ENCODE measurements at places on chromosomes 7 and 10.

DNA sequence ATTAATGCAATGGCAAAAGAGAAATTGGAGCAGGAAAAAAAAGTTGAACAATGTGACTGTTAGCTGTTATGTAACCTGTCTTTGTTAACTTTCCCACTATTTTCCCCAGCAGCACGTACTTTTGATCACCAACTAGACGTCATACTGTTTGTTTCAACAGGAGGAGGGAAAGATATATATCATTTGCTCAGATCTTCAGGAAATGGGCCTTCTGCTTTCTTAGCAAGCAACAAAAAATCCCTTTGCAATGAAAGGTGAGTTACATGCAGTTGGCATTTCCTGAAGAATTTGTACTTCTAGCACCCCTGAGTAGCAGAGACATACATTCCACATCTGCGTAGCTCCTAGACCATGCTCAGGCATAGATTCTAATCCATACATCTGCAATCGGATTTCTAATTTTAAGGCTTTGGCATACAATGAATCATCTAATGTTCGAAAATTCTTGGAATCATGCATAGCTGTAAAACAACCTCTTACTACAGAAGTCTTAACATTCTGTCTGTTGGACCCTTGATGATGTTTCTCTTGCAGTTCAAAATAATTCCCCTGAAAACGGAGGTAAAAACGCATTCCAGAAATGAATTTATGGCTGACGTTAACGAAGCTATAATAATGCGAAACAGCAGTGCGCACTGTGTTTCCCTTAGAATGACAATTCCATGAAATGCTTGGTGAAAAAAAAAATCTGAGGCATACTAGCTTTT lies 286.9 kb upstream of the MGMT start:
- DNase-seq = no peak

DNA sequence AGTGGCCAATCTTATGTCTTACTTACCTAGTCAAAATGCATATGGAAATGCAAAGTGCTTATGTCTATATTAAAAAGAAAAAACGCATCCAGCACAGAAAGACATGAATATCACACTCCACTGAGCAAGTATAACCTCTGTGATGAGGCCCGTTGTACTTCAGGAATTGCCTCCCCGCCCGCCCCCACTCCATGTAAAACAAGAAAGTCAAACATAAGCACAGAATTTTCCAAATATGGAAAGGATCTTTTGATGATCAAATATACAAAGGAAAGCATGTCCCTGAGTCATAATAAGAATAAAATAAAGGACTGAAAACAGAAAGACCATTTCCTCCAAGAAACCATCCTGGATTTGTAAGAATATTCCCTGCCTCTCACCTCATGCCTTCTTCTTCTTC lies 229.1 kb downstream of the BAMBI start:
- DNase-seq = no peak

DNA sequence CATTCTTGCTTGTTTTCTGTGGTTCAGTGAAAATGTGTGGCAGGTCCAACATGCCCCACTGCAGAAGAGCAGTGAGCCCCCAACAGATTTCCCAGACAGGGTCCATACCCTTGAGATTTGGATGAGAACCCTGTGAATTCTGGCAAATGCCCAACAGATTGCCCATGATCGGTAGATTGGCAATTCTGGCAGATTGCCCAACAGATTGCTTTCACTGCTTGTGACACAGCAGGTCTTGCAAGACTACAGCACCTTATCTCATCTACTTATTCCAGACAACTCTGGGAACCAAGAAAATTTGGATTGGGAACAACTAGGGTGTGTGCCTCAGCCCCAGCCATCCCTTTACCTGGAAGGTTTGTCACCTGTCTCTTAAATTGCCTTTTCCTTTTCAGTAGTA lies 143.7 kb upstream of the COL1A2 start:
- no peak for DNase-seq

- DNase-seq = no peak
Observed at GRCh38 chr7:158266817-158267741, 320.5 kb downstream of the PTPRN2 start.

GRCh38 chr10:103849880-103850571 lies 5.3 kb downstream of the SH3PXD2A start:
- DNase-seq = no peak

DNA sequence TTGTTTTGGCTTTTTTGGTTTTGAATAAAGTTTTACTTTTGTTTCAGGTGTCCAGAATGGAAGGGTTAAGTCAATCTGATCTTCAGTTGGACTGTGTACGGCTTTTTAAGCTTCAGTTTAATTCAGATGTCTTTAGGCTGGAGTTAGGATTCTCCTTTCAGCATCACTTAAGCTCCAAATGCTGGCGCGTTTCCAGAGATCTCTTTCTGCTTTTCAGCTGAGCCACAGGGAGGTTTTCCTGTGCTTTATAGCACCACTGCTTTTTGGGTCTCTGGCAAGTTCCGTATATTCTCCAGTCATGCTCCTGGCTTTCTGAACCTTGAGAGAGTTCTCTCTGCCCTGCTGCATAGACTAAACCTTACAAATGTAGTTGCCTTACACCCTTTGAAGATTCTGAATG lies 60.0 kb downstream of the VTI1A start:
- no peak for DNase-seq

- DNase-seq = no peak
Observed at GRCh38 chr10:78165617-78166016, 132.0 kb downstream of the RPS24 start.

DNA sequence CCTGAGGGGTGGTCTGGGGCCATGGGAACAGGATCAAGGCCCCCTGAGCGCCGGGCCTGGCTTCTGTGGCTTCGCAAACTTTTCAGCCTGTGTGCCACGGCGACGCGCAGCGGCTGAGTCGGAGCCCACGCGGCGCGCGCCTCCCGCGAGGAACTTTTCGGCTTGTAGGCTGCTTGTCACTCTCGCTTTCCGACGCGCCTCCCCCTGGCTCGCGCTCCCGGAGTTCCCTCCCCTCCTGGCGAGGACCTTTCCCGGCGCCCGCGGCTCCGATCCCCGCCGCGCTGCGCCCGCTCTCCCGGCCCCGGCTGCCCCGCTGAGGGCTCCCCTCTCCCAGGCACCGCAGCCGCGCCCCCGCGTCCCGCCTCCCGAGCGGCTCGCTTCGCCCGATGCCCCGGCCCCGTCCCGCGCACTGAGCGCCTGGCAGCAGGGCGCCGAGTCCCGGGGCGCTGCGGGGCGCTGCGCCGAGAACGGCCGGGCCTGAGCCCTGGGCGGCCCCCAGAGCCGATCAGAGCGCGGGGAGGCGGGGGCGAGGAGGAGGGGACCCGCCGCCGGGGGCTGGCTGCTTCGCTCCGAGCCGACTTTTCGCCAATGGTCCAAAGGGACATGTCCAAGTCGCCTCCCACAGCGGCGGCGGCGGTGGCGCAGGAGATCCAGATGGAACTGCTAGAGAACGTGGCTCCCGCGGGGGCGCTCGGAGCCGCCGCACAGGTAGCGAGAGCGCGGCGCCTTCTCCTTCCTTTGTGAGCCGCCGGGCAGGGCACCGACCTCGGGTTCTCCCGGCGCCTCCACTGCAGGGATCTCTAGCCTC lies at the start of gene CACNB2:
CACNB2 (plus strand) TSS at position 276 of the 808 bp plus-strand sequence.
- no peak for DNase-seq

DNA sequence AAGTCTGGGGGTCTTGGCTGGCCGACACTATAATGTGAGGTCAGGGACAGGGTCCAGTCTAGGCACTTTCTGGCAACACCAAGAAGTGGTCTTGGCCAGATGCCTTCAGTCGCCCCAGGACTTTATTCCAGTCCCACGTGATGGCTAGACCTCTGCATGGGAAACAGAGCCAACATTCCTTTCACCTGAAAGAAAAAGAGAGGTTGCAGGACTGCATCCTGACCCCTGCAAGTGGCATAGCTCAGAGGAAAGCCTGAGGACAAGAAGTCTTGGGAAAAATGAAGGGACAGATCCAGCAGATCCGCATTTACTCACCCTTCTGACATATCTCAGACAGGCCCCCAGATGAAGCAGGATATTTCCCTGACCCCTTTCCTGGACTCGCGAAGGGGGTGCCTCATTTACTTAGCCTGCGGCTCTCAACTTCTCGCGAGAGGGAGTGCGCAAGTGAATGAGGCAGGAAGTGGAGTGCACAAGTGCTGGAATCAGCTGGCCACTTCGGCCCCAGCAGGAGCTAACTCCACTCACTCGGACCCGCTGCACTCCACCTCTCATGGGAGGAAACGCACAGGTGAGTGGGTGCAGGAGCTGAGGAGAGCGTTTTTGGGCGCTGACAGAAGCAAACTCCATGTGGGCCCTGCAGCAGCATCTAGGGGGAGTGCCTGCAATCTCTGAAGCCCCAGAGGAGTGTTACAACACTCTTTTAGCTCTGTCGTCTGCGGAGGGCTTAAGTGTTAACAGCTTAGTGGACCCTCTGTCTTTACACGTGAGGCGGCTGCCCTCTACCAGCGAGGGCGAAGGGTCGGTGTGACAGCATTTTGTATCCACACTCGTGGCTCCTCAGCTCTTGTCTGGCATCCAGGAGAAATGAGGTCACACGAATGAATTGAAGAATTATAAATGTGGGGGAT lies 916.2 kb upstream of the GHITM start:
- DNase-seq = no peak

DNA sequence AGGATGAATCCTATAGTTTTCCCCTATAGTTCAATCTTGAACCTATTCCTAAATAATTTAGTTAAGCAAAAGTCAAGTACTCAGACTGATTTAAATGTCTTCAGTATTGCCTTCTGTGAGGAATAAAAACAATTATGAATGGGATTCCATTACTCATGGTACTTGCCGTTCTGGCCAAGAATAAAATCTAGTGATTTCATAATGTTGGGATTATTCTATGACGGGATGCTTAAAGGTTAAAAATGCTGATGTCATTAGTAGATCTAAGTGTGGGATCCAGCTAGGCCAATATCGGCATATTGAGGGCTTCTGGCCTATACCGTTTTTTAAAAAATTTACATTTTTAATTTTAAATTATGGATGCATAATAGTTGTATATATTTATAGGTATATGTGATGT lies 5.3 kb downstream of the BPGM start:
- no peak for DNase-seq

DNA sequence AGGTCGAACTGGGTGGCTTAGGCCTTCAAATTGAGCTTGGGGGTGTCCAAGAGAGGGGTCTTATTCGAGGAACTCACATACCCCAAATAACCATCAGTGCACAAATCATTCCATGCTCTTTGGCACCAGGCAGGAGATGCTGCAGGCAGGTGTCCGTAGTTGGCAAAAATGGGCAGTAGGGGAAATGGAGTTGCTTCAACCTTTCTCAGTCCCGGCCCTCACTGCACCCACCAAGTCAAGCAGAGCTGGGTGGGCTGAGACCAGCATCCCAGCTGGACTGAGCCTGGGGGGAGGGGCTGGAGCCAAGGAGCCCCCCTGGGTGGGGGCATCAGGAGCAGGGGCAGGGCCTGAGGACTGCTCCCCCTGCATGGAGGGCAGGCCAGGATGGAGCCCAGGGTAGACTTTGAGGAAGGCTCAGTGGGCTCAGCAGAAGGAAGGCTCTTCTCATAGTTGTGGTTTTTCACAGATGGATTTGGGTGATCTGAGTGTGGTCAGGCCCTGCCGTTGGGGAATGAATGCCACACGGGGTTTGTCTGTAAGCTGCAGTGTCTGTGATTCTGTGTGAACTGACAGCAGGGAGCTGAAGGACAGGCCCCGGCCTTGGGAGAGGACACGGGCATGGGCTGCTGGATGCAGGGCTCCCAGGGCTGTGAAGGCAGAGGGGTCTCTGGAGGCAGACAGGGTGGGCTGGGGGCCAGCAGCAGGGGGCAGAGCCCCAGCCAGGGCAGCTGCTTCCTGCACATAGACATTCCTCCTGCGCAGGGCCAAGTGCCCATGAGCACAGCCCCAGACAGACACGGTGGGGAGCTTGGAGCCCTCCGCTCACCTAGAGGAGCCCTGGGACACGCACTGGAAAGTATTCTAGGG lies 144.5 kb downstream of the ADCY1 start:
- no peak for DNase-seq

GRCh38 chr7:110857106-110857505 lies 233.8 kb upstream of the LRRN3 start:
- no peak for DNase-seq

- no peak for DNase-seq
Observed at GRCh38 chr10:120262857-120263547, 194.0 kb upstream of the PLPP4 start.

DNA sequence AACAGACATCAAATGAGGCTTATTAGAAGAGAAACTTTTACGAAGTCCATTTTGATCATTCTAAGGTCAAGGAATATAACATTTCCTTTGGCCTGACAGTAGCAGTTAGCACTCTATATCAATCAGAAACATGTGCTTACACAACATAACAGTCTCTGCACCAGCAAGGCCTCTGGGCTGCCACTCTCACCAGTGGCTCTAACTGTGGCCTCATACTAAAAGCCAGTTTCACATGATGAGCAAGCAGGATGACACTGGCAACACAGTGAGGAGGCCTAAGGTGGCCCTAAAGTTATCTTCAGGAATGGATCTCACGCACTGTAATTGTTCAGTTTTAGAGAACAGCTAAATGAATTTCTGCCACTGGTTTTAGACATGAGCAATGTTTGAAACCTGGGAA lies 126.8 kb downstream of the COBL start:
- no peak for DNase-seq

GRCh38 chr7:92282930-92283329 lies 37.2 kb downstream of the ANKIB1 start:
- DNase-seq = no peak

DNA sequence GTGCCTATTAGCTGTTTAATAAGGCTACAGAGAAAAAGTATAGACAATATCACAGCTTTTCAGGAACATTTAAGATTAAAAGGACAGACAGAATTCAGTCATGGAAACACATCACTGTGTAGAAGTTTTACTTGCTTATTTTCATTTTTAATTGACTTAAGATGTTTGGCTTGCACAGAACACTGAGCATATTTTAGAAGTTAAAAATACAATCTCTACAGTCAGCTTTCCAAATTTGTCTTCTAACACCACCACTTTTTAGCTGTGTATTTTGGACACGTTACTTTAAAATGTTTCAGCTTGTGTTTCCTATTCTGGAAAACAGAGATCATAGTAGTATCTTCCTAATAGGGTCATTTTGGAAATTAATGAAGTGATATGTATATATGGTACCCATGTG lies 11.8 kb downstream of the CFAP69 start:
- DNase-seq = no peak

DNA sequence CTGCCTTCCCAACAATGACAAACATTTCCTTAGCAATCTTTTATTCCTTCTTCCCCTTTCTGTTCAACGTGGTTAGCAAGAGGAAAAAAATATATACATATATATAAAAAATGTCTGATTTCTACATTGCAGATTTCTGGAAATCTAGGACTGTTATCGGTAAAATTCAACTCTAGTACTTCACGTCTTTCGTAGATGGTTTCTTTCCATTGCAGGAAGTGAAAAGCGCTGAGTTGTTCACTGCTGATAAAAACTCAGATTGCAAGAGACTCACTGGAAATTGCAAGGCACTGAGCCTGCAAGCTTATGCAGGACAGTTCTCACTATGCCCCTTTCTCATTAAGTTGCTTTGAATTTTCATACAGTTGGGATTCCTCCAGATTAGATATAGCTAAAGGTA lies 23.9 kb downstream of the KIN start:
- no peak for DNase-seq
